ENCODE measurements at places on chromosomes 3 and 15.

DNA sequence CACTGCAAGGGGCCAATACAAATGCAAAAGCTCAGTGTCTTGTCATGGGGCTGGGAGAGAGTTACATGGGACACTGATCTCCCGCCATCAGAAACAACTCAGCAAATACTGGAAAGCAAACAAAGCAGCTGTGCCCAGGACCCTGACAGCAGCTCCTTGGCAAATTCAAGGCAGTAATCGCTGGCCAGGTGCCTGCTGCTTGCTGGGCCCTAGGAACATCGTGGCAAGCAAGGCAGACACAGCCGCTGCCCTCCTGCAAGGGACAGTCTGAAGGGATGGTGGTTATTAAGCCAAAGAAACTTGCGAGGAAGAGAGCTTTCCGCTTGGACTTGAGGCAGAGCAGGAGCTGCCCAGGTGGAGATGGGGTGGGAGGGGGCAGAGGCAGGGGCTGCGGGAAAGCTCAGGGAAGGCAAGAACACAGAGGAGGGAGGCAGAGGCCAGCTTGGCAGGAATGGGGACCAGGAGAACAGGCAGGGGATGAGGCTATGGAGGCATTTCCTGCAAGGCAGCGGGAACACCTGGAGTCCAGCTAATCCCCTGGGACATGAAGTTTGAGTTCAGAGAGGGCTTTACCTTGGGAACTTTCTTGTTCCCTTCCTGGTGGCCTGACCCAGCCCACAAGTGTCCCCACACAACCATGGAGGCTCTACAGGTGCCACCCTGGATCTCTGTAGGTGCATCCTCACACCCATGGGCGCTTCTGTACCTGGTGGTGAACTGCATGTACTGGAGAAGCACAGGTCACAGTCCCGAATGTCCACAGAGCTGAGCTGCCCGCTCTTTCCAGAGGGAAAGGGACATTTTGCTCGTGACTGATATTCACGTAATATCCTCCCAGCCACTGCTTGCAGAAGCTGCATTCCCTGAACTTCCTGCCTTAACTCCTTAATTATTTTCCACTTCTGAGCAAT lies 78.7 kb upstream of the ATP2B2 start:
- no peak for DNase-seq

DNA sequence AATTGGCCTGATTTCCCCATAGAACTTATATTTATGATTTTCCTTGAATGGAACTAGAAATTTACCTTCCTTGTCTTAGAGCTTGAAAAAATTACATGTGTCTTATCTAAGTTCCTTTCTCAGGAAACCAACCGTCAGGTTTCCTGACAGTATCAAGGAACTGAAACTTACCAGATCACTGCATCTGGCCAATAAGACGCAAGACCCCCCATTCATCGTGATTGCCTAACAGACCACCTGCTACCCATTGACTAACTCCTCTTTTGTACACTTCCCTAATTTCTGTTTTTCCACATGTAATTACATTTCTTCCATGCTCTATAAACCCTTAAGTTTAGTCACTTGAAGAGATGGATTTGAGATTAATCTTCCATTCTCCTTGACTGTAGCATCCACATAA lies 517.2 kb upstream of the CBLB start:
- DNase-seq, result no peak

DNA sequence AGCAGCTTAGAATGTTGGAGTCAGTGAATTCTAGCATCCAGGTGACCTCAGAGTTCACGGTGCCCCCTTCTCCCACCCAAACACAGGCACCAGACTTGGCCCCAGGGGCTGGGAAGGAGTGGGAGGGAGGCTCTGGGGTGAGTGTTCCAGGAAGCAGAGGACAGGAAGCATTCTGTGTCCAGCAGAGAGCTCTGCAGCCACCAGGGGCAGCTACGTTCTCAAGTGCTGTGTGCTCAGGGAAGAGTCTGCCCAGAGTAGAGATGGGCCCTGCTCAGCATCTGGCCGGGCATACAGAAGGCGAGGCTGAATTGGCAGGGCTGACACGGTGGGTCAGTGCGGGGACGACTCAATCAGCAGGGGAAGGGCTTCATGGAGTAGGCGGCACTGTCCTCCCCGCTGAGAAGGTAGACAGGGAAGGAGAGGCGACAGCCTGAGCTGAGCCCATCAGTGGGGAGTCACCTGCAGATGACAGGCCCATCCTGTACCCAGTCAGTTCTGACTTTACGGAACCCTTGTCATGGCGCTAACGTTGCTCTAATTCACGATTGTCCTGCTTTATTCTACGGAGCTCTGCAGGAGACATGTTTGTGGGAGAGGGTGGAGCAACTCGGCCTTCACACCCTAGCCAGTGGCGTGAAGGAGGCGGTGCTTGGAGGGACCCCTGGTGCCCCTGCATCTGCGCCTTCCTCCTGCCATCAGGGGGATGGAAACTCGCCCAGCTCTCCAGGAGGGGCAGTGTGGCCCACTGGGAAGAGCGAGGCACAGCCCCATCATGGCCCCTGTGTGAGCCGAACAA lies 82.2 kb downstream of the C3orf70 start:
- no peak for DNase-seq

DNA sequence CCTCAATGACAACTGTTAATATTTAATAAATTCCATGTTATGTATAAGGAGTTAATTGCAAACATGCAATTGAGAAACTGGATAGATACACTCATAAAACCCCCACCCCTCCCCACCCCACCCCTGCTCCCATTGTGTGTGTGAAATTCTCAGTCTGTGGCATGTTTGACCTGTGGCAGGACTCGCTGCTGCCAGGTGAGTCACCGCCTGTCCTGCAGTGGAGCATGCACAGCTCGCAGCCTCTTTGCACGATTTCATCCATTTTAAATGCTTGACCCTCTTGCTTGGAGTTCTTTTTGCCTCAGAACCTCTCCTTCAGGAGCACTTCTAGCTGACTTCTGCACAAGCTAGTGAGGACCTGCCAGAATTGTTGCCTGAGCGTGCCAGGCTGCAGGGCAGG lies 5.3 kb upstream of the APEH start:
- no peak for DNase-seq

GRCh38 chr3:49602877-49603411 lies 48.7 kb downstream of the BSN start:
- DNase-seq, result no peak

- DNase-seq, result no peak
Measured at GRCh38 chr3:27325419-27325818, 43.8 kb downstream of the NEK10 start.

- no peak for DNase-seq
Measured at GRCh38 chr3:179026636-179027035, 45.0 kb downstream of the ZMAT3 start.

- DNase-seq, result no peak
Measured at GRCh38 chr15:78108300-78109084, 16.1 kb downstream of the SH2D7 start.

- no peak for DNase-seq
Measured at GRCh38 chr15:67741308-67741707, 84.0 kb upstream of the SKOR1 start.

DNA sequence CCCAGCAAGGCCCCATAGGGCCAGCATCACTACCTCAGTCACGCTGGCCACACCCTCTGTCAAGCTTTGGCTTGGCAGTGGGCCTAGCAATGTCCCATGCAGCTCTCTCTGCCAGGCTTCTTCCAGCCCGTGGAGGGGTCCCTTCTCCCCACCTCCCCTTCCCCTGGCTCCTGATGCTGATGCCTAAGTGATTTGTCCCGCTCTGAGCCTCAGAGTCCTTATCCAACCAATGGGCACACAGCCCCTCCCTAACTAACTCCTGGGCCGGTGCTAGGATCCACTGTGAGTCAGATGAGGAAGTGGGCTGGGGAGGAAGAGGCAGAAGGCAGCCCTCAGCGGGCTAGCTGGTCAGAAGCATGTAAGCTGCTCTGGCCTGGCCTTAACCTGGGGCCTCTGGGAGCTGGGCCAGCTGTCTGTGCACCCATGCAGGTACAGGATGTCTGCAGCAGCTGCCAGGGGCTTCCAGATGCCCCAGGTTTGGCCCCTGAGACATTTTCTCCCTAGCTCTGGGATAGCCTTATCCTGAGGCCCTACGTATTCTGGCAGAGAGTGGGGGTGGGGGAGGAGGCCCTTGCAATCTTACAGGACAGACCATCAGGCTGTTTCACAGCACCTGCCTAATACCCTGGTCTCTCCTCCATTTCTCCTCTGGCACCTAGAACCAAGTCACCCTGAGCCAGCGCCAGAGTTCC lies 740 bp upstream of the ZBTB47 start:
- DNase-seq, result peak; percentile 62

DNA sequence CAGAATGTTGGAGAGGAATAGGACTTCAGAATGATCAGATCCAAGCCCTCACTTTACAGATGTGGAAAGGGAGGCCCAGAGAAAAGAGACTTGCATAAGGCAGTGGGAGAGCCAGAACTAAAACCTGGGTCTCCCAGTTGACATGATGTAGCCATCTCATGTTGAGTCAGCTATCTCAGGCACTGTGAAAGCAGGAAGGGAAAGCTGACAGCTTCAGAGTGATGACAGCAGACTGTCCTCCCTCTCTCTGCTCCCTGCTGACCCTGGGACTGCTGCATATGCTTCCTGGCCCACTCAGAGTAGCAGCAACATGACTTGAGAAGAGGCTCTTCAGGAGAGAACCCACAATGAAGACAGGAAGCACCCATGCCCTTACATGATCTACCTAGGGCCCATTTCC lies 14.7 kb downstream of the FHIT start:
- no peak for DNase-seq

GRCh38 chr3:70352215-70352614 lies 39.8 kb upstream of the MDFIC2 start:
- DNase-seq, result no peak

DNA sequence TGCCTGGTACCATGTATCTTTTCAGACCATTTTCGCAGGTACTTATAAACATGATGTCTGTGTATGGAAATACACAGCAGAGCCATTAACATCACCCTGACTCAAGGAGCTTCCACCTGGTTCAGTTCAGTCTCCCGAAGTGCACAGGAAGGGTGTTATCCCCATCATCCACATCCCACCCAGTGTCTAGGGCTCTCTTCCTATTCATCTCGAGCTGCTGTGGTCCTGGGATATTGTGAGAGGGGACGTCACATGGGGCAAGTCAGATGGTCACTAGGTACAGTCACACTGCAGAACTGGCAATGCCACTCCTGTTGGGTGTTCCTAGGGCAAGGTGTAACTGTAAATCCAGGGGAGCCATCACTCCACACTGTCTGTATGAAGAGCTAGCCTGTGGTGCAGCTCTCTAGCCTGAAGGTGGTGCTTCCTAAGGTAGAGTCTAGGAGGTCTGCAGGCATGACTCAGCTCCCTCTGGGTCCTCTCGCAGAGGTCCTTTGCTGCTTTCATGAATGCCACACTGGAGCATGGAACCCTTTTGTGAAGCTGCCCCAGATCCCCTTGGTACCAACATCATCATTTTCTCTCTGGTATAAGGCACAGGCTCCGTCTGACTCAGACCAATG lies 13.9 kb downstream of the ISLR2 start:
- DNase-seq, result no peak

GRCh38 chr3:98326945-98327344 lies 26.7 kb upstream of the OR5K4 start:
- DNase-seq, result no peak

GRCh38 chr15:77746254-77747174 lies 113.8 kb upstream of the LINGO1 start:
- DNase-seq, result no peak

DNA sequence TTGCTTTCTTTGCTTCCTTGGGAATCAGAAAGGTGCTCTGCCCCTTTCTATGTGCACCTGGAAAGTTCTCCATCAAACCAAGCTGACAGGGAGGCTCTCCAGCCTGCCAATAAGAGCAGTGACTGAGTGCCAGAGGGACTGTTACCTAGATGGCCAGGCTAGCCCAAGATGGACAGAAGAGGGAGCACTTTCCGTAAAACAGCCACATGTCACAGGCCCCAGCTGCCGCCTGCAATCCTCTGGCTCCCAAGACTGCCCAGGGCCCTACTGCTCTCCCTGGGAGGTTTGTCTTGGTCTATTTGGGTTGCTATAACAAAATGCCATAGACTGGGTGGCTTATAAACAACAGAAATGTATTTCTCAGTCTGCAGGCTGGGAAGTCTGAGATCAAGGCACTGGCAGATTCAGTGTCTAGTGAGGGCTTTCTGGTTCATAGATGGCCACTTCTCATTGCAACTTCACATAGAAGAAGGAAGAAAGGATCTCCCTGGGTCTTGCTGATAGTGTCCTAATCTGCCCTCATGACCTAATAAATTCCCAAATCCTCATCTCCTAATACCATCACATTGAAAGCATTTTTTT lies 72.3 kb downstream of the TAMM41 start:
- no peak for DNase-seq

- DNase-seq, result no peak
Measured at GRCh38 chr3:79233431-79234060, 534.3 kb downstream of the ROBO1 start.

GRCh38 chr15:88225461-88225860 lies 31.1 kb downstream of the NTRK3 start:
- no peak for DNase-seq

- DNase-seq, result no peak
Measured at GRCh38 chr3:119911748-119912147, 129.8 kb downstream of the NR1I2 start.

DNA sequence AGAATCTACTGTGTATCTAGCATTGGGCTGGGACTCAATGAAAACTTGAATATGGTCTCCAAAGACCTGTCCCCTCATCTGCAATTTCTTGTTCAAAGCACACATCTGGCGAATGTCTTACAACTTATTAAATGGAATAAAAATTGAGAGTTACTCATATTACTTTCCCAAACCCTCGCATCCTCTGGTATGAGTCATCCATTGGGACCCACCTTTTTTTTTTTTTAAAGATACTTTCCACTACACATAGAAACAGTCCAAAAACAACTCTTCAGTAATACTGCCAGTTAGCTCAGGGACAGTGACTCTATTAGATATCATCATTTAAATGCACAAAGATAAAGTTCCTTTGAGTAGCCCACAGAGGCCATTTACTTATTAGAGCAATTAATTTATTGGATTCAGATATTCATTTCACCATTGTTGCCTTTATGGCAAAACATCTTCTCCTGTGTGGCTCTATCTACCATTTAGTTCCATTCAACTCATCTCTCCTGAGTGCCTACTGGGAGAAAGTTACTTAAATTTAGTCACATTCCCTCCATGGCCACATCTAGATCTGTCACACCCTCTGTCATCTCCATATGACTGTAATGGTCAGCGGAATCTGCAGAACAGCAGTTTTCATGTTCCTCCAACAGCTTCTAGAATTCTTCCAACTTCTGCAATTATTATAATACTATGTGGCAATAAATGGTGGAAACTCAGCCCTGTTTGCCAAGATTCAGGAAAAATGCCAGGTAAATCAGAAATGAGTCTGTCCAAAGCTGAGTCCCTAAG lies 77.9 kb upstream of the ARHGEF3 start:
- DNase-seq, result no peak

GRCh38 chr3:51955175-51955892 lies at the start of gene GPR62:
Gene GPR62, plus strand, starts transcription at chr3:51955381. Its CDS starts 272 bp downstream, at chr3:51955653.
- DNase-seq, result peak; percentile 73

GRCh38 chr3:108608750-108609149 lies 19.2 kb downstream of the DZIP3 start:
- no peak for DNase-seq

DNA sequence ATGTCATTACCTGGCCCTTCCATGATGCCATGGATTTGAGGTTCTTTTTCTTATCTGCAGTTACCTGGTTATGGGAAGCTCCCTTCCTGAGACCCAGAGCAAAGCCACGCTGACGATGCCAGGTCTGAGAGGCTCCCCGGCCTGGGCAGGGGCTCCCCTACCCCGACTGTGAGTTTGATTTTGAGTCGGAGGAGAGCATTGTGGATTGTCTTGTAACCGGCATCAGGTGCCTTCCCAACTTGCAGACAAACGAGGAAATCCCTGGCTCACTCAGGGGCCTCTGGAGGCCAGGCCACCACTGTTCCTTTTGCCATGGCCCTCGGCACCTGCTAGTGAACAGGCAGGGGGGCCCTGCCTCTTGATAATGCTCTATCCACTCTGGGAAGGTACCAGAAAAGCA lies 151.4 kb downstream of the ATP10A start:
- no peak for DNase-seq
